Skeletal muscle cell (primary cell): ENCODE measurements at places on chromosomes 5 and 9.

- no peak for DNase-seq
These were observed 14.7 kb upstream of the TMEM250 start for GRCh38 chr9:136133191-136133958.

DNA sequence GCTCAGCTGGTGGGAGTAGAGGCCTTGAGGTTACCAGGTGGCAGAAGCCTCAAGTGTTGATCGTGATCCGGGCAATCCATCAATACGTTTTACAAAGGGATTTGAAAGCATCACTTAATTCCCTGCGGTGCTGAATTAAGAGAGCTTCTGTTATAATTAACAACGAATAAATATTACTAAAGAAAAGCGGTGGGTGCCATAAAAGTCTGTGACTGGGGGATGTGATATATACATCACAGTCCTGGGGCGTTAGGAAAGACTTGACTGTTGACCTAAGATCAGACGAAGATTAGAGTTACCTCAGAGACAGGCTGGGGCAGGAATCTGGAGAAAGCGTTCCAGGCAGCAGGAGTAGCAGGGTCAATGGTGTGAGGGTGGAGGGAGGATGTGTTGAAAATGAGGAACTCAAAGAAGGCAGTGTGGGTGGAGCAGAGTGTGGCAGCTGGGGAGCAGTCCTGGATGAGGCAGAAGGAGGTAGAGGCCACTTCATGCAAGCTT, 6.7 kb upstream of the C5orf63 start:
- no peak for DNase-seq

GRCh38 chr9:38689678-38690077, 30.3 kb downstream of the FAM240B start:
- DNase-seq: no peak

DNA sequence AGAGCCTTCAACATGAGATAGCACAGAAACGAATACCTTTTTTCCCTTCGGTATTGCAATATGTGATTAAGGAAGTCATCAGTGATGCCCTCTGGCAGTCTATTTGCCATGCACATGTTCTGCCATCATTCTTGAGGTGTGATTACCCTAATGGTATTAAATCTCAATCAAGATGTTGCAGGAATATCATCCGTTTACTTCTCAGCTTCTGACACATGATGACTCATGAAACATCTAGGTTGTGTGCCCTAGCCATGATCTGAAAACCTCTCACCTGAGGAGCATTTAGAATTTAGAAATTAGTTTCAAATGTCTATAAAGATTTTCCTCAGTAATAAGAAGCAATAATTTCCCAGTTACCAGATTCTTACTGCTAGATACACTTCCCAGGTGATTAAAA, 209.1 kb downstream of the ADGRV1 start:
- no peak for DNase-seq

DNA sequence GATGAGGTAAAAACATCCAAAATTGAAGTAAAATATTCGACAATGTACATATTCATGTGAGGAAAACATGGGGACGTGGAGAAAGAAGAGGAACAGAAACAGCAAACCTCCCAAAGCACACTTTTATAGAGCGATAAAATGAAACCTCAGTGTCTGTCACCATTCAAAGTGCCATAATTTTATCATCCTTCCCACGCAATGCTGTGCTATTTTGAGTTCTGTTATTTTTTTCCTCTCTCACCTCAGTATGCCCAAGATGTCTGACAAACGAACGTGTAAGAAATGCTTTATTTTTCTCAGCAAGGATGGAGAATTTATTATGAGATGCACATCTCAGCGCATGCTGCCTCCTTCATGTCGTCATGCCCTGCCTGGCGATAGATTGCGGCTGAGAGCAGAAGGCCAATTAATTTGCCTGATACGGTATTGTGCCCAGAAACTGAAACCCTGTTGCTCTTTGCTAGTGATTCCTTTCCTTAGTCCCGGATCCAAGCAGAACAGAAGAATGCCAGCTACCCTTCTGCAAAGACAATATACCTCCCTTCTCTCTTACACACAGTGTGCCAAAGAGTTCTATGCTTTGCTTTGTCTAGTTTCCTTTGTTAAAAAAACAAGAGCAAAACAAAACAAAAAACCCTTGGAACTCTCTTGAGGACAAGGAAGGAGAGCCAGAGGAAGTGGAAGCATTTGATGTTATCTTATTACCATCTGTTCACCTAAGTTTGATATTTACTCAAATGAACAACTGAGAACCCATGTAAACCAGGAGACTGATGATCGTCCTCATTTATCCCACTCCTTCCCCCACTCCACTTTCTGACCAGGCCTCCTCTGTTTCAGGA, 192.4 kb downstream of the SEMA6A start:
- no peak for DNase-seq

- no peak for DNase-seq
These were observed 752 bp downstream of the CCNJL start for GRCh38 chr5:160311491-160312133.

GRCh38 chr9:129962451-129962864, 80.5 kb downstream of the FNBP1 start:
- no peak for DNase-seq

DNA sequence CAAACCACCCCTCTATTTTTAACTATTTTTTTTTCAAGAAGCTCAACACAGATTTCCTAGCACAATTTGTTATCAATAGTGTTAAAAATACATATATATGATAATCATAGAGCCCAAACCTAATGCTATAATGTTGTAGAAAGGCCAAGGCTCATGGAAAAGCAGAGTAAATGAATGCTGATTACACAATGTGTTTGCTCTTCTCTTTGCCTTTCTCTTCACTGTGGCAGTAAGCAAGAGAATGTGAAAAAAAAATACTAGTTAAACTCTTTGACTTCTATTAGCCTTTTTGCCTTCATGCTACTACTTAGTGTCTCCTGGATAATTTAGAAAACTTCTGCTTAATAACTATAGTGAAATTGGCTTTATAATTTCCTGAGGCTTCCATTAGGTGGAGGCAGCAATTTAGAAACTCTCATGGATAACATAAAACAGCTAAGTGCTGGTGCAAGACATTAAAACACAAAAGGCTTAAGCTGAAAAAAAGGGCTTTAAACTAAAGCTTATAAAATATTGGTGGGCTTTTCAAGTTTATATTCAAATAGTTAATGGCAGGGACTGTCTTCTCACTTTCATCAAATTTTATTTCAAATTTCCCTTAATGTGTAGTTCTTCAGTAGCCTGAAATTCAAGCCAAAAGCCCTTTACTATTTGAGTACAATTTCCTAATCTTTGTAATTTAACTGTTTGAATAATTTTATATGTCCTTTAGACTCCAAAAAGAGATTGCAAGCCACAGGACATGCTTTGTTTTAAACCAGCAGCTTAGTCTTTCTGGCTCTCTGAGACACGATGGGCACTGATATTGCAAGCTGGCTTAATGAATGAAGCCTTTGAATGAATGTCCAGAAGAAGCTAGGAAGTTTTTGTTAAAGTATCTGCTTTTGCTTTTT, 2031.8 kb upstream of the CDH6 start:
- no peak for DNase-seq

GRCh38 chr9:131690941-131691573, 48.8 kb downstream of the RAPGEF1 start:
- DNase-seq: no peak

DNA sequence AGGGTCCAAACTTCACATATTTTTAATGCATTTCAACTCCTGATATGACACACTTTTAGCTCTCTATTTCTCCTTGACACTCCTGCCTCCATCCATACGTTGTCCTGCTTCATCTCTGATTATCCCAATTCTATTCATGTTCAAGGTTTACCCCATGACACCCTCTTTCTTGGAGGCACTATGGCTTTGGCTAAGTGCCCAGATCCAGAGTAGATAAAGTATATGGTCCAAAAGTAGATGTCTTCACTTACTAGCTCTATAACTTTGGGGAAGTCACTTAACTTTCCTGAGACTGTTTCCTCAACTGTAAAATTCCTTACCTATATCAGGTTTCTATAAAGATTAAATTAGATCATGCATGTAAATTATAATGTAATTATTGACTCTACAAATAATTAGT, 36.1 kb downstream of the SLC22A5 start:
- no peak for DNase-seq

- DNase-seq: no peak
These were observed 5.2 kb upstream of the TLE1 start for GRCh38 chr9:81694541-81694940.

GRCh38 chr9:88739373-88739772, 204.4 kb downstream of the NXNL2 start:
- no peak for DNase-seq

DNA sequence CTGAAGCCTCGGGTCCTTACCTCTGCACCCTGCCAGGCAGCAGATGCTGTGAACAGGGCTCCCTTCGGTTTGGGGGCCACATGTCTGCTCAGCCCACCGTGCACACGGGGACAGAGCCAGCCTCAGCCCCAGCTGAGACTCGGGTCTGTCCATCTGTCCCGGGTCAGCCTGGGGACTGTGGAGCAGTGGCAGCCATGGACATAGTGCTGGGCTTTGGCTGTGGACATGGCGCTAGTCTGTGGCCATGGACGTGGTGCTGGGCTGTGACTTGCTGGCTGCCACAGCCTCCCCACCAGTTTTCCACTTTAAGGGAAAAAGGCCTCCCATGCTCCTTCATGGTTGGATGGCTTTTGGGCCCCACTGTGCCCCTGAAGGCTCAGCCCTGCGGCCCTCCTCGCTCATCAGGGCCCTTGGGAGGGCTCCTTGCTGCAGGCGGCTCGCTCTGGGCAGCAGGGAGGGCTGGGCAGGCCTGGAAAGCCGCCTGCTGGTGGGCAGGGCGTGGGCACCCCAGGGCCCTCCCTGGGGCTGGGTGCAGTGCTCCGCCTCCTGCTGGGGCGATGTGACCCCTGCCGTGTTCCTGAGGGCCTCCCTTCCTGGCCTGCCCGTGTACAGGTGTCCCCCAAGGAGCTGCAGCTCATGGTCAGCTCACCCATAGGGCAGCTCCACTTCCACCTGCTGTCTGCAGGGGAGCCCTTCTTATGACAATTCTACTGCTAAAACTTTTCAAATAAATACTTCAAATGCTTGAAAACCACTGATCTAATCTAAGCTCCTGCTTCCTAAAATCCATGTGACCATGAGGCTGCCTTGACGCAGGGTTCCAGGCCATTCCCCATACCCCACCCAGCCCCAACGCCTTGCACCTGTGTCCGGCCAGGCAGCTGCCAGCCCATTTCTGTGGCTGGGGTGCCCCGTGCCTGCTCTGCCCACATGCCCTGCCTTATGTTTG, 112.1 kb upstream of the LMX1B start:
- DNase-seq: no peak

GRCh38 chr9:107983762-107984161, 494.2 kb upstream of the KLF4 start:
- DNase-seq: no peak

GRCh38 chr9:108813951-108814601, 41.7 kb downstream of the ACTL7B start:
- DNase-seq: no peak

- DNase-seq: no peak
These were observed 26.0 kb downstream of the RLN2 start for GRCh38 chr9:5278486-5278885.

DNA sequence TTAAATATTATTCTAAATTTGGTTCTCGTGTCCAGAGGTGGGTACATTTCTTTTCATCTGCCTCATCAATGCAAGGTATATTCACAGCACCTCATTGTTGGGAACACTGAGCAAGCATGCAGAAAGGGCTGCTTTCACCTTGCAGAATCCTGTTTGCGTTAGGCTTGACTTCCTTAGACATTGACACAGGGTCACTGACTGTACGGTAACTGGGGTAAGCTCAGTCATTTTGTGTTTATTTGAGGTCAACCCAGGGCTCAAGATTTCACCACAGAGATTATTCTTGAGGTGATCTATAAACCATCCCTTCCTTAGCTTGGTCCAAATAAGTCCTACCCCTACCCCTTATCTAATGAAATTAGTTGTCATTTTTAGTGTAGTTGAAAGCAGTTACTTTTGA, 1.7 kb upstream of the PTPDC1 start:
- DNase-seq: no peak

GRCh38 chr9:130241198-130241535, 24.4 kb upstream of the HMCN2 start:
- no peak for DNase-seq

GRCh38 chr5:154683101-154683880, 71.9 kb upstream of the LARP1 start:
- no peak for DNase-seq

GRCh38 chr9:121133104-121133816, 58.5 kb downstream of the CNTRL start:
- DNase-seq: no peak
